ENCODE measurements at places on chromosomes 4 and X.

- no peak for DNase-seq
Measured at GRCh38 chr4:110975338-110975737, 352.5 kb upstream of the PITX2 start.

DNA sequence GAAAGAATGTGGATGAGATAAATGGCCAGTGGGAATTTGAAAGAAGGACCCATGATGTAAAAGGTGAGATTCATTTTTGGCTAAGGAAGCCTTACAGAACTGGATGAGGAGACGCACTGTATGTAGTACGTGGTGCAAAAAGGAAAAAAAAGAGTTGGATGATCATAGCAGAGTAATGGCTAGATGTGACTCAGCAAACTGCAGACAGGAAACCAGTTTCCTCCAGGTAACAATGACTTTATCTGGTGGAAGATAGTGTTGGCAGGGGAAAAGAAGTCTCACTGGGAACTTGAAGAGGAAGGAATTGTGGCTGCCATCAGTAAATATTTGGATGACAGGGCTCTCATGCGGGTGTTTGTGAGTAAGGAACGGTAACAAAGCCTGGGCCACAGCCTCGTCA is 243.2 kb downstream of the CPE start:
- no peak for DNase-seq

DNA sequence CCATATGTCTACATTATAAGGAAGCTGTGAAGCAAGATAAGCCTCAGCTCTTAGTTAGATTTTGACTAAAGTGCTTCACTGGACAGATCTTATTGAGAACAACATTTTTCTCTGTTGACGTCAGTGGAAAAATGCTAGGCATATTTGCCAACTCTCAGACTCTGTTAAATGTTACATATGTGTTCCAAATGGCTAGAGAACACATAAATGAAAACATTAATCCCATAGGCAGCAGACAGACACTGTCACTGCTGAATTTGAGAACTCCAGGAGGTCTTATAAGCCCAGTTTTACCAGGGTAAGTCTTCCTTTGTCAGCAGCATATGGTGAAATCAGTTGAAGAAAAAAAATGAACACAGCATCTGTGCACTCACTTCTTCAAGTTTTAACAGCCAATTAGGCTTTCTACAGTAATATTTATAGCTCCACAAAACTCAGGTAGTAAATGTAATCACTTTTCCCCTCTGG is 186.9 kb downstream of the CAMK2D start:
- no peak for DNase-seq

- DNase-seq, result no peak
Measured at GRCh38 chr4:10697086-10697485, 12.5 kb upstream of the CLNK start.

GRCh38 chrX:129553619-129554288 is 13.7 kb downstream of the OCRL start:
- DNase-seq, result no peak

DNA sequence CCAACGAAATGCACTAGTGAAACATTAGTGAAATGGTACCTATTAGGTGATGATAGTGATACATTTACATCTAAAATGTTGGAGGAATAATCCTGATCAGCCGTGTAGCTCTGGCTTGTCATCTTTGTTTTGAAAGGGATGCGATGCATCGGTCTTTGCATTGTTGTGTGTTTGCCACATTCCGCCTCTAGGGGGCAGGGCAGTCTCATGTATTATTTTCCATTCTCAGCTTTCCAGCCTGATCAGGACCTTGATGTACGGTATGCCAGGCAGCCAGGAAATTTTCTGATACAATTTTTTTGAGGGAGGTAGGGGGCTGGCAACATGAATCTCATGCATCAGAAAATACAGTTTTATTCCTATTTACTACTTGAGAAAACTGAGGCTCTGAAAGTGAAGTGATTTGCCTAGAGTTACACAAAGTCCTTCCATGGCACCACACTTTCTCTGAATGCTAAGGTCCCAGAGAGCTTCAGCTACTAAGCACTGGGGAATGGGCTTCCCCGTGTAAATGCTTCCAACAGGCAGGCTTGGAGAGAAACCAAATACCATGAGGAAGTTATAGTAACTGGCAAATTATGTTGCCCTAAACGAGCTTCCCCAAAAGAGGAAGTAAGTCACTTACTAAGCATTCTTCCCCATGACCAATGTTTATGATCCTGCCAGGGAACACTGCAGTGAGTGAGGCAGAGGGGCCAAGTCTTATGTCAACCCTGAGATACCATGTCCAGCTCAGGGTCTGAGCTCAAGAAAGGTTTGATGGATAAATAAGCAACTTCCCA is 31.8 kb upstream of the IQSEC2 start:
- peak; percentile 44 for DNase-seq

DNA sequence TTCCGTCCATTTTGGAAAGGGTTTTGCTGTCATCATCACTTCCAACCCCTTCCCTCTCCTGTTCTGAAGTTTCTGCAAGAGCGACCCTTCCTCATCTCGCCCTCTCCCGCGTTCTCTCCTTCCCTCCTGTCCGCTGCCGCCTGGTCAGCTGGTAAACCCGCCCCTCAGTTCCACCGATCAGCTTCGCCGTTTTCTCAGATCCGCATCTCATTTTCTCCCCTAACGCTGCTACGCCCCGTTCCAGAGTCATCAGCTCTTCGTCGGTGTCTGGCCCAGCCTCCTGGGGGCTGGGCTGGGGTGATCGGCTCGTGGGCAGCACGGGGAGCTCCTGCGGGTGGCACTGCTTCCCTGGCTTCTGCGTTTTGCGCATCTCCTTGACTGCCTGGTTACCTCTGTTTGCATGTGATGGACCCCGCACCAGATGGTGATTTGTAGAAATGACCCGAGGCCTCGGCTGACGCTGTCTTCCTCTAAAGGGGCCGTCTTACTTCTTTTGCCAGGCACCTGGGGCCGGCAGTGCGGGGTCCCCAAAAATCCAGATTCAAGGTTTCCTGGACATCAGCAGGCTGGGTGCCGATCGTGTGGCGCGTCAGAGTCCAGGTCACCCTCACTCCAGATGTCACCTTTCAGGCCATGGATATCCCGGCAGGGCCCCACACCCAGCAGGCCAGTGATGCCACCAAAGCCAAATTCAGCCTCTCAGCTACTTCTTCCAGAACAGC is 13.4 kb downstream of the CTBP1 start:
- no peak for DNase-seq

- DNase-seq, result no peak
Measured at GRCh38 chr4:6031846-6032245, 13.6 kb upstream of the C4orf50 start.

- no peak for DNase-seq
Measured at GRCh38 chrX:63330681-63331080, 20.5 kb downstream of the SPIN4 start.

DNA sequence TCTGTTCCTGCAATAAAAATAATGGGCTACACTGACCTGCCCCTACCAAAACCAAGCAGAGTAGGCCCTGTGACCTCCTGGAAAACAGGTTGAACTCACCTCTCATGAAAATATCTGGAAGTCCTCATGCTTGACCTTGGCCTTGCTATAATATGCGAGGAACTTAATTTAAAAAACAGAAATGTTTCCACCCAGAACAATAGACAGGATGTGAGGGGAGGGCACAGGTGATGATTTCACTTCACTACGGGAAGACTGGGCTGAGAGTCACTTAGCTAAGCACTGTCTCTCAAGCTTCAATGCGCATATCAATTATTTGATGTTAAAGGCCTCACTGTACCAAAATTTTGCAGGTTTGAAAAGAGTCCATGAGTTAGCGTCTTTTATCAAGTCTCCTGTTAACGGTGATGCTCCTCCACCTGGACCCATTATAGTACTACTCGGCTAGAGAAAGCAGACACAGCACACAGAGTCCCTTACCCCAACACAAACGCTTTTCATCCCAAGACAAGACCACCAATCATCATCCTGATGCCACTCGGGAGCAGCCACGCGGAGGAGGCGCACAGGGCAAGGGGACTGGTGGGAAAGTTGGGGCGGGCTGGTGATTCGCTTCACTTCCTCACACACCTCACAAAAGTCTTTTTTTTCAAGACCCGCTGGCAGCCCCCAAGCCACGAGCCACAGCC is 25.9 kb downstream of the ZNF721 start:
- DNase-seq, result no peak

- DNase-seq, result no peak
Measured at GRCh38 chrX:140917354-140918115, 84.9 kb upstream of the SPANXB1 start.

DNA sequence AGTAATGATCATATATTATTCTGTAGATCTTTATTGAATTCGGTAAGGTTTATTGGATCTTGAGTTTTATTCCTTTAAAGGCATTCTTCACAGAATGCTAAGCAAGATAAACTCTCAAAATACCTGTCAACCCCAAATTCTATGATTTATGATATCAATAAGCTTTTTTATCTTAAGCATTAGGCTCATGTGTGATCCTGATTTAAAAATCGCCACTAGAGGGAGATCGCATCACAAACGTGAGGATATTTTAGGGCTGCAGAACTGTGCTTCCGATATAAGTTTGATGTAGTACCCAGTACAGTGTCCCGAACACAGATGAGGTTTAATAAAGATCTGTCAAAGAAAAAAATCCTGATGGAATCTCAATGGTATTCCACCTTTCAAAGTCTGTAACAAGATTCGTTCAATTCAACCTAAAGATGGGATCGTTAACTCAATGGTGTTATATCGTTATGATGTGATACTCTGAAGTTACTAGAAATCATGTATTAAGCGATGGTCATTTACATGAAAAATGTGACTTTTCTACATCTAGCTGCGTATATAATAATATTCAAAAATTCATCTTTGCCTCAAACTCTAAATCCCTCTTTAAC is 169.0 kb downstream of the CORIN start:
- DNase-seq, result no peak

GRCh38 chr4:142961866-142962265 is 115.8 kb upstream of the INPP4B start:
- no peak for DNase-seq

DNA sequence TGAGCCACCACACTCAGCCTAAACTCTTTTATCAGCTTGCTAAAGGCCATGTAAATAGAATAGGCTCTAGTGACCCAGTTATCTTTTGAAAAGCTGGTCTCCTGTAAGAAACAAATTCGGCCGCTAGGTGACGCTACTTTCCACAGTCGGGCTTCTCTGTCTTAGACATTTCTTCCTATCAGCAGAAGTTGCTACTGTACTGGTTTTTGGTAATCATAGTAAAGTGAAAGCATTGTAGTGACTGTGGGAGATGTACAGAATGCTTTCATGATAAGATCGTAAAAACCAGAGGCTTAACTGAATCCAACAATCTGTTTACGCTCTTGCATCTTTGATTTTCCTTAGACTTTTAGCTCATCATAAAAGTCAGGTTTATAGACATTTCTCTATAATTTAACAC is 82.6 kb downstream of the GK start:
- DNase-seq, result peak; percentile 20

GRCh38 chr4:139728840-139729239 is 63.2 kb downstream of the MGST2 start:
- DNase-seq, result no peak

- no peak for DNase-seq
Measured at GRCh38 chr4:120948382-120948781, 25.9 kb upstream of the PRDM5 start.

DNA sequence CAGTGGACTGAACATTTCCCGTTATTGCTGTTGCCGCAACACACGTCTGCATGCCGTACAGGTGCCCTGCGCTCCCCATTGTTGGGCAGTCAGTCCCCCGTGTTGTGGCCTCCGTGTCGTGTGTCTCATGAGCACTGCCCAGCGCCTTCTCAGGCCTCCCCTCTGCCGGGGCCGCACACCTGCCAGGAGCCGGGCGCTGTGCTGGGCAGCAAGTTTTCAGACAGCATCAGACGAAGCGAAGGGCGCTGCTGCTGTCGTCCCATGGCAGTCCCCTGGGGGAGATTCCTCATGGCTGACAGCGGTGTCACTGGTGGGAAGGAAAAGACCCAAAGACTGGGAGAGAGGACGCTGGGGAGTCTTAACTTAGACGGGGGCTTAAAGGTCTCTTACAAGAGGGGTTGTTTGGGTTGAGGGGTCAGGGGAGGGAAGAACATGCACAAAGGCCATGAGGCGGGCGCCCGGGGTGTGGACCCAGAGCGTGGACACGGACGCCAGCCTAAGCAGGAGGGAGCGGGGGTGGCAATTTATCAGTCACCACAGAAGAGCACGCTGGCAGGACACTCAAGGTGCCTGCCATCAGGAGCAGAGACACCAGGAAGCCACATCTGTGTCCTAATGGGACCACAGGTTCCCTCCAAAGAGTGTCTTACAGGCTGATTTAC is 47.3 kb downstream of the RGS12 start:
- DNase-seq, result no peak

DNA sequence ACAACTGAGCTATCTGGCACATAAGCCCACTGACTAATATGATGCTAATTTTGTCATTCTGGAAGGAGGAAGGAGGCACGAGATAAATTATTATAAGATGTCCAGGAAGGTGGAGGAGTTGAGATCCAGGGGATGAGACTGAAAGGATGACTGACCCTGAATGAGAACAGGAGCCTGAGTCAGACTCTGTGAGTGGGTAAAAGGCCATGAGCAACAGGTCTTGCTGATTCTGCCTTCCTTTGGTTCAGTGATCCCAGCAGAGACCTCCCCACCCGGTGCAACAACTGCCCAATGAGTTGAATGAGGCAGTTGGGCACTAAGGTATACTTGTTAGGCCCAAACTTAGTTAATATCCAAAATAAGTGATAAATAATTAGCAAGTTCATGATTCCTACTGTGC is 238.1 kb upstream of the GPC4 start:
- DNase-seq, result no peak

DNA sequence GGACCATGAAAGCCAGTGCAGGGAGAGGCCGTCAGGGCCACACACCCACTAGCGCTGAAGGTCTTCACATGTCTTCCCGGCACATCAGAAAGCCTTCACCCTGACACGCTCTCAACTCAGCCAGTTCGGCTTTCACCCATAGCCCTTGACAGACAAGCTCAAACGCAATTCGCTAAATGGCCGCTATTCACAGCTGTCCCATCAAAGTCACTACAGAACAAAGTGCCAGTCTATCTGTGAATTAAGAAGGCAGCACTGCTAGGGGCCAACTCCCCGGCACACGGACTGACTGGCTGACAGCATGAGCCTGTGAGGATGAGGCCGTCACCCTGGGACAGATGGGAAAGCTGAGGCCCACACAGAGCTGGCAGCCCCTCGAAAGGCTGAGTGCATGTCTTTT is 45.7 kb downstream of the ACOX3 start:
- DNase-seq, result no peak

DNA sequence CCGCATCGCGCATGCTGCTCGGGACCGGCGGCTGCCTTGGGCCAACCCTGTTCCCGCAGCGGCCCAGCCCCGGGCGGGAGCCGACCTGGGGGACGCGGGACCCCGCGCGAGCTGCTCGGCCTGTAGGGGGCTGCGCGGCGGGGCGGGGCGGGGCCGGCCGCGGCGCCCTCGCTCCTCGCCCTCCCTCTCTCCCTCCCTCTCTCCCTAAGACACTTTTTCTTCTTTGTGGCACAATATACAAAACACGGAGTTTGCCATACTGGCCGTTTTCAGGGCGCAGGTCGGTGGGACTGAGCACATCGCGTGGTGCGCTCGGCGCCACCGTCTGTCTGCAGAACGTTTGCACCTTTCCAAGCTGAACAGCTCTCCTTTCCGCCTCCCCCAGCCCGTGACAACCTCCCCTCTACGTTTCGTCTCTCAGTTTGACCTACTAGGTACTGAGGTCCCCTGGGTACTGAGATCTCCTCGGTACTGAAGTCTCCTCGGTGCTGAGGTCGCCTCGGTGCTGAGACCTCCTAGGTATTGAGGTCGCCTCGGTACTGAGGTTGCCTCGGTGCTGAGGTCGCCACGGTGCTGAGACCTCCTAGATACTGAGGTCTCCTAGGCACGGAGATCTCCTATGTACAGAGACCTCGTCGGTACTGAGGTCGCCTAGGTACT is 261.1 kb upstream of the PLCXD1 start:
- DNase-seq, result peak; percentile 44
